ENCODE measurements at places on chromosomes 2 and 18.

- no peak for DNase-seq
Measured at GRCh38 chr2:117771969-117772630, 42.4 kb upstream of the DDX18 start.

DNA sequence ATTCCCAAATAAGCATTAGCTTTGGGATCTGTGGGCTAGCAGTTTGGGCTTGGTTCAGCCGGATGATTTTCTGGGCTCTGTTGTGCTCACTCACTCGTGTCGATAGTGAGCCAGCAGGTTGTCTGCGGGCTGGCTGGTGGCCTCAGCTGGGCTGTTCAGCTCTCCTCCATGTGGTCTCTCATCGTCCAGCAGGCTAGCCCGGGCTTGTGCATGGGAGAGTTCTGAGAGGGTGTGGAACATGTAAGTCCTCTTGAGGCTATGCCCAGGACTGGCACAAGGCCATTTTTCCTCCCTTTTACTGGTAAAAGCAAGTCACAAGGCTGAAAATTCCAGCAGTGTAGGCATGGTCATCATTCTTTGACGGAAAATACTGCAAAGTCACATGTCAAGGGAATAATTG, 38.5 kb downstream of the NTSR2 start:
- no peak for DNase-seq

- no peak for DNase-seq
Measured at GRCh38 chr2:604385-604784, 72.8 kb downstream of the TMEM18 start.

DNA sequence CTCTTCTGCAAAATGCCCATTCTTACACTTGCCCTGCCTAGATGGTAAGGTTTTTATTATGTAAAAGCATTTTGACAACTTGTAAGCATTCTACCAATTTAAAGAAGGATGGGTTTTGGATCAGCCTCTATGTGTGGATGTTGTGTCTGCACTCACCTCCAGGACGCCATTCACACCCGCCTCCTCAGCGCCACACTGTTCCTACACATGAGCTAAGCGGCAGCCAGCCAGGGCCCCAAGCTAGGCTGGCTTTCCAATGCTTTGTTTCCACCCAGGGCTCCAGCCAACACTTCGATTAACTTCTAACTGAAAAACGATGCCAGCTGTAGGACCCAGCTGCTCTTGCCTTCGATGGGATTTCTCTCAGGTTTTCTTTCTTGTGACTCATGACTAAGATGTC, 73.3 kb upstream of the FZD7 start:
- no peak for DNase-seq

DNA sequence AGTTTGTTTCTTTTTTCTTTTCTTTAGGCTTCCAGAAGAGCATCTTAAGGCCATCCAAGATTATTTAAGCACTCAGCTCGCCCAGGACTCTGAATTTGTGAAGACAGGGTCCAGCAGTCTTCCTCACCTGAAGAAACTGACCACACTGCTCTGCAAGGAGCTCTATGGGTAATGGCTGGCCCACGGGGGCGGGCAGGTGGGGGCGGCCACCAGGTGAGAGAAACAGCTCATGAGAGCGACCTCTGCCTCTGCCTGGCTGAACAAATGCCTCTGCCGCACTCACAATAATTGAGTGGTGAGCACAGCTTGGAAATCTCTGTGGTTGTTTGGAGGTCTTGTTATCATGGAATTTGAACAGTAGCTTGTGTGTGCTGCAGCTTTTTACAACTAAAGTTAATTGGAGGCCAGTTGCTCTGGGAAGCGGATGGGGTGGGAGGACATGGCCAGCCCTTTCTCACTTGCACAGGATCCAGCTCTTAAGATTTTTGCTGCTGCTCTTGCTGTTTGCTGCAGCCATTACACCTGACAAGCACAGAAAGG, 70.4 kb downstream of the INPP5D start:
- no peak for DNase-seq

Data from HL-60 (cell line).